ENCODE measurements at places on chromosomes 6 and 20. TPM values are rescaled to one million over a fixed set of nuclear protein-coding genes. Genes with fewer than 3 reads are reported as not detected.

The TAGAP gene
- not detected for total RNA-seq

The PI16 gene
- total RNA-seq, result not detected

The HRH3 gene
- total RNA-seq, result not detected

The RNF39 gene
- not detected for total RNA-seq

The MEP1A gene
- total RNA-seq, result not detected

The PARD6B gene
- 1.1 TPM for total RNA-seq

The SCGN gene
- total RNA-seq, result not detected

The CNKSR3 gene
- 15.3 TPM for total RNA-seq

The CDH4 gene
- total RNA-seq, result 1.3 TPM

The ADAM33 gene
- total RNA-seq, result 34.7 TPM

The OR2H1 gene
- not detected for total RNA-seq

The MEI4 gene
- total RNA-seq, result not detected

The AVP gene
- not detected for total RNA-seq

The EHMT2 gene
- total RNA-seq, result 62.4 TPM

The PBOV1 gene
- not detected for total RNA-seq

The TOX2 gene
- not detected for total RNA-seq

The BIRC7 gene
- not detected for total RNA-seq

The LGSN gene
- total RNA-seq, result not detected

The HS3ST5 gene
- total RNA-seq, result not detected

The C6orf15 gene
- not detected for total RNA-seq

The SLC24A3 gene
- total RNA-seq, result 0.11 TPM

The SPATA25 gene
- 2.9 TPM for total RNA-seq

The SYNDIG1 gene
- total RNA-seq, result 0.94 TPM

The DEFB116 gene
- not detected for total RNA-seq

The PIGU gene
- 15.5 TPM for total RNA-seq

The STXBP5 gene
- 32.2 TPM for total RNA-seq

The RGS19 gene
- total RNA-seq, result 10.0 TPM

The MPIG6B gene
- total RNA-seq, result not detected

The CTSA gene
- 310 TPM for total RNA-seq

The PRRT1 gene
- total RNA-seq, result 2.1 TPM

The SMIM28 gene
- not detected for total RNA-seq

The PGC gene
- total RNA-seq, result not detected

All from osteocyte (in vitro differentiated cells).